ENCODE measurements at places on chromosomes 7 and 10. TPM values are rescaled to one million over a fixed set of nuclear protein-coding genes. Genes with fewer than 3 reads are reported as not detected.

- DNase-seq, result peak; percentile 41
Observed at GRCh38 chr7:32890010-32890792, 1.4 kb downstream of the KBTBD2 start.

GRCh38 chr10:130744631-130745030, 566.9 kb downstream of the TCERG1L start:
- DNase-seq, result no peak

DNA sequence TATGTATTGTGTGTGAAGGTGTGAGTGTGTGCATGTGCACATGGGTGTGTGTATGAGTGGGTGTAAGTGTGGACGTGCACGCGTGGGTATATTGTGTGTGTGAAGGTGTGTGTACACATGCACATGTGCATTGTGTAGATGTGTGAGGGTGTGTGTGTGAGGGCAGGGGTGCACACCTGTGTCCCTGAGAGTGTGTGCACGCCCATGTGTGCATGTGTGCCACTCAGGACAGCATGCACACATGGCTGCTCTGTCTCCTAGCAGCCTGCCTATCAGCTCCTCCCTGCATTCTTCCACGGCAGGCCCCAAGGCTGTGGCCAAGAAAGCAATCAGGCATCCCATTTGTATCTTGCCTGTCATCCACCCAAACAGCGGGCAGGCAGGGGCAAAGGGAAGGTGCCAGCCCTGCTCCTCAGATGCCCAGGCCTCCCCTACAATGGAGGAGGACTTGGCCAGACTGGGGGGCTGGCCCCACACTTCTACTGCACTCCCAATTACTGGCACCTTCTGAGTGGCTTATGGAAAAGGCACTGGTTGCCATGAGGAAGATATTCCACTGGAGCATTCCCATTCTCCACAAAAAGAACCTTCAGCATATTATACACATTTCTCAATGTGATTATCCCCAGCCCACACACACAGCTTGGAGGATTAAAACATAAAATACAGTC, 380.4 kb upstream of the ZMIZ1 start:
- DNase-seq, result no peak

GRCh38 chr10:11298116-11298515, 280.4 kb downstream of the CELF2 start:
- DNase-seq, result no peak

GRCh38 chr10:72557362-72557761, 68.5 kb downstream of the MICU1 start:
- no peak for DNase-seq

DNA sequence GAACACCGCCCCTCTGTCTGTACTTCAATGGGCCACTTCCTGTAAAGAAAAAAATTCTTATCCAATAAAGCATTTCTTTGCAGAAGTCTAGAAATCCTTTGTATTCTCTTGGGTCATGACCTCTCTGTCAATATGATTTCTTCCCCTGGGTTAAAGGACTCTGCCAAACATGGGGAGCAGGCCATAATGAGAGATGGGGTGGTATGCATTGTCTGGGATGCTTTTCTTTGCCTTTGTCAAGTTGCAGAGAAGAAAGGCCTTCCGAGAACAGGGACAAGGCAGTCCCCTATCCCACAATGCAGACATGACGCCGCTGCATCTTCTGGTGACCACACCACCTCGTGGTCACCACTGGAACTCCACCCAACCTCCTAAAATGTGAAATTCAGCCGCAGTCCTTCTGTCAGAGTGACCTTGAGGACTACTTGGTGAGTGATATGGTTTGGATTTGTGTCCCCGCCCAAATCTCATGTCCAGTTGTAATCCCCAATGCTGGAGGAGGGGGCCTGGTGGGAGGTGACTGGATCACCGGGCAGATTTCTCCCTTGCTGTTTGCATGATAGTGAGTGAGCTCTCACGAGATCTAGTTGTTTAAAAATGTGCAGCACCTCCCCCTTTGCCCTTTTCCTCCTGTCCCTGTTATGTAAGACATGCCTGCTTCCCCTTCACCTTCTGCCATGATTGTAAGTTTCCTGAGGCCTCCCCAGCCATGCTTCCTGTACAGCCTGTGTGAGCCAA, 15.2 kb upstream of the FRMPD2 start:
- DNase-seq, result peak; percentile 40

- DNase-seq, result no peak
Observed at GRCh38 chr10:97836446-97836845, 13.2 kb upstream of the GOLGA7B start.

DNA sequence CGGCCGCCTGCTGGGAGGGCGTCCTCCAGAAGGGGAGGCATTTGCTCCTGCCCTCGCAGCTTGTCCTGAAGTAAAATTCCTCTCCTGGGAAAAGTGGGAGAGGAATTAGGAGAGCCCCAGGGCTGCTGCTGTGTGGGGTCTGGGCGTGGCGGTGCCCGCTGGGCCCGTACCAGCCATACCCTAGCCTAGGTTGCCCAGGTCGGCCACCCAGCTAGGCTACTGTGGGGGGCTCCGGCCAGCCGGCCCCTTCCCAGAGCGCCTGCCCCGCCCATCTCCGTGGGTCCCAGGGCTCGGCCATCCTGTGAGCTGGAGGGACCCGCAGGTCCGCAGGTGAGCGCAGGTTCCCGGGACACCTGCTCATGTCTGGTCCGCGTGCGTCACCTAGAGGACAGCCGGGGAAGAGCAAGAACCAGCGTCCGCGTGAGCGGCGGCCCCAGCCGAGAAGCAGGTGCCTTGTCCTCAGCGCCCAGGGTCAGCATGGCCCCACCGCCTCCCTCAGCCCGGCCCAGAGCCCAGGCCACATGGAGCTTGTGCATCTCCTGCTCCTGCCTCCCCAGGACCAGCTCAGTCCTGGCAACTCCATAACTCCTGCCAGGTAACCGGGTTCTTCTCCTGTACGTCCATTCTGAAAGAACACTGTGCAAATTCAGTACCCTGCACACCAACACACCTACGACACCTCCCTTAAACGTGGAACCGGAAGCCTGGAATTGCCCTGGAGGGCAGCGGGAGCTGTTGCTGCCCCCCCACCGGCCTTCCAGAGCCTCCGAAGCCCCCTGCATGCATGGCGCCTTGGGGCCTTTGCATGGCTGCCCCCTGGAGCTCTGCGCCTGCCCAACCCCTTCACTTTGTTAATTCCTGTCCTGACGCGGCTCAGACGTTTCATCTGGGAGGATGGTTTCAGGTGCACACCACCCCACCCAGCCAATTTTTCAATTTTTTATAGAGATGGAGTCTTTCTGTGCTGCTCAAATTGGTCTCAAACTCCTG, 22.8 kb upstream of the FOXL3 start:
- DNase-seq, result no peak

DNA sequence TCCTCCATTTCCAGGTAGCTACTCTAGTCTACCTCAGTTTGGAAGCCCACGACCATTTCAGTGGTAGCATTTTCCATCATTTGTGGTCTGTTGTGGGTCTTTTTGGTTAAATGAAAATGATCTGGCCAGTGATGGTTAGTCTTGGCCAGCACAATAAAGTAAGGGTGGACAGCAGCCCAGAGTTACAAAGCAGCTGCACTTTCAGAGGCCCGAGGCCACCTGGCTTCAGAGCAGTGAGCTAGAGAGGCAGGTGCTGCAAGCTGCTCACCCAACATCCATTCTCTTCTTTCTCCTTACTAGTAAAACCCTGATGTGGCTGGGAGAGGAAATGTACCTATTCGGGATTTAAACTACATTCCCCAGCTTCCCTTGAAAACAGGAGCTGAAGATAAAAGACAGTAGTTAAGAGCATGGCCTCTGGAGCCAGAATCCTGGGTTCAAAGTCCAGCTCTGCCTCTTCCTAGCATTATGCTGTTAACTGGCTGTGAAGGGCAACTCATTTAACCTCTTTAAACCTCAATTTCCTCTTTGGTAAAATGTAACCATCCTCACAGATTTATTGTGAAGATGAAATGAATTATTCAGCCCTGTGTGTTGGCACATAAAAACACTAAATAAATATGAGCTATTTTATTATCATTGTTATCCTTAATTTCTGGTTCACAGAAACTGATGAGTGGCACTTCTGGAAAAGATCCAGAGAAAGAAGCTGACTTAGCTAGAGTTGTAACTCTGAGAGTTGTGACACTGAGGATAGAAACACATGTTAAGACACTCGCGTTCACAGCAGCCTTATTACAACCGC, 517.4 kb downstream of the PARD3 start:
- DNase-seq, result no peak

DNA sequence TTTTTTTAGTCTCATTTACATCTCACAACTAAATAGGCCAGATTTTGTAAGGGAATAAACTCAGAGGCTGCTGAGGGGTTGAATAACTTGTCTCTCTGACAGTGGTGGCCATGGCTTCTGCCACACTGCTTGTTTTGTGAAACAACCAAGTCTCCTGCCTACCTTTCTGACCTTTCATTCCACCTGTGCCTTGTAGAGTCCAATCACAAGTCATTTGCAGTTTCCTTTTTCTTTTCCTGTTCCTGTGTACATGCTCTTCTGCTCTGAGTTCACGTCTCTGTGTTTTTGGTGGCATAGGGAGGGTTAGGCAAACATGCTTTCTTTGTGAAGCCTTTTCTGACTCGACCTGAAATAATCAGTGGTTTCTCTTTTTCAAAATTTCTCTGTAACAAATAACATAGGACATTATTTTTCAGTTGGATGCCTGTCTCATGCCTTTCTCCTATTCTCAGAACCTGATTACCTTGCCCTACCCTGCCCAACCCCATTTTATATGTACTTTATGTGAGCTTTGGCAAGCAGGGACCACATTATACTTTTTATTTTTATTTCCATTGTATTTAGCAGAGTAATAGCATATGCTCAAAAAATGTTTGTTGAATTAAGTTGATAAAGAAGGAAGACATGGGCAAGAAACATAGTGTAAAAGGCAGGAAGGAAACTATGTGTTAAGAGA, 81.7 kb downstream of the HDAC9 start:
- no peak for DNase-seq

GRCh38 chr10:124043310-124044142, 49.9 kb downstream of the CHST15 start:
- DNase-seq, result no peak

DNA sequence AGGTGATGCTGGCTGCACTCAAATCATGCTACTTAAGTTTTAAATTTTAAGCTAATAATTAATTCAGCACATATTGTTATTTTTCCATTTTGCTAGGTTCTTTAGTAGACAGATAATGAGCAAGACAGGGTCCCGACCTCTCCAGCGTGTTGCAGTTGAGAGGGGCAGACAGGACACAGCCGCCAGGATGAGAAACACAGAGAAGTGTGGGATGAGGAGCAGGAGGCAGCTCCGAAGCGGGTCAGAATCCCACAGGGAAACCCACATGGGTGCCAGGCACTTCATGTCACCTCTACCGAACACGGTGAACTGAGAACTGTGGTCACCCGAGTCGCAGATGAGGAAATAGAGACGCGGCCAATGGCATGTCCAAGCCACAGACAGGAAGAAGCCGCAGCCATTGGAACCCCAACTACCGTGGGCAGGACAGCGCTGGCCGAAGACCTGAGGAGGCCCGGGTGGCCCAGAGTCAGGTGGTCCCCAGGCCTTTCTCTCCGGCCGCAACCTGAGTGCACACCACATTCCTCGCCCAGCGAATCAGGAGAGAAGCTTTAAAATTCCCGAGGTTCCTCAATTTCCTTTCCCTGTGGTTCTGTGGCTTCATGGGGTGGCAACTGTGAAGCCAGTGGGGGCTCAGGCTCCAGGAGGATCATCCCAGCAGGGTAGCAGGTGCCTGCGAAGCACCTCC, 213.0 kb downstream of the DNAJB6 start:
- DNase-seq, result no peak

DNA sequence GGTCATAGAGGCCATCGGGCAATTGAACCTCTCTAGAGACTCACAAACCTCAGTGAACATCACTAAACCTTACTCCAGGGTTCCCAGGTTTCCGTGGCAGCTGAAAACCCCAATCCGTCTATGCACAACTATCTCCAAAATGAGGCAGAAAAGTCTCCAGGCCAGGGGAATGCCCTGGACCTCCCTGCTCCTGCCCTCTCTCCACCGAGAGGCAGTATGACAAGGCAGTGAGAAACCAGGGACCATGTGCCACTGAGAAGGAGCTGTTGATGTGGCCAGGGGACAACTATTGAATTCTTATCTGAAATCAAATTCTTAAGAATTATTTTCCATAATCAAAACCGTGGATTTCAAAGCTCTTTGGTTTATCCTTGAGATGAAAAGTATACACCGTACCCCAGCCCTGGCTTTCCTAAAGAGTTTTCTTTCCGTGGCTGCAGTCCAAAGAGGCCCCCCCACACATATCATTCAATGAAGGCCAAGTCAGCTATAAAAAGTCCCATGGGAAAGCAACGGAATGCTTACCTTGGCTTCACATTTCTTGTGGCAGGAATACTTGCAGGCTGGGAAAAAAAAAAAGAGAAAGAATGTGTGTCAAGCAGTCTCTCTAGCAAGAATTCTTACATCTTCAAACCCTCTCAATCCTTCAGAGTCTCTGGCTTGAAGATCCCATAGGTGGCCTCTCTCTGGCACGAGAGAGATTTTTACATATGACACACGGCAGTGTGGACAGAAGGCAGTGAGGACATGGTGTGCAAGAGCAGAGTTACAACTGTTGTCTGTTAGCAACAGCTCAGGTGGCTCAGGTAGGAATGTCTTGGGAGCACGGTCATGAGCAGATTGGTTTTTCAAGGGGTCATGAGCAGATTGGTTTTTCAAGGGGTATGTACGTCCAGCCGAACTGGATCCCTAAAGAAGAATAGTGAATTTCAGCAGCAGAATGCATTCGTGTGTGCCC, 75.2 kb downstream of the TNS3 start:
- no peak for DNase-seq

GRCh38 chr10:14560791-14561765, 213.6 kb downstream of the FAM107B start:
- no peak for DNase-seq

The MMP21 gene
- not detected for total RNA-seq

The SPDYE2B gene
- total RNA-seq, result not detected

The ACTR3C gene
- total RNA-seq, result 26.4 TPM

The PRKAR2B gene
- 13.5 TPM for total RNA-seq

The CTNNA3 gene
- under 0.01 TPM for total RNA-seq

All from hematopoietic multipotent progenitor cell (in vitro differentiated cells).